ENCODE measurements at places on chromosomes 5 and 9.

- DNase-seq: no peak
Observed at GRCh38 chr9:121509180-121509579, 9.5 kb upstream of the GGTA1 start.

- no peak for DNase-seq
Observed at GRCh38 chr5:17463653-17464052, 34.4 kb upstream of the TAF11L2 start.

DNA sequence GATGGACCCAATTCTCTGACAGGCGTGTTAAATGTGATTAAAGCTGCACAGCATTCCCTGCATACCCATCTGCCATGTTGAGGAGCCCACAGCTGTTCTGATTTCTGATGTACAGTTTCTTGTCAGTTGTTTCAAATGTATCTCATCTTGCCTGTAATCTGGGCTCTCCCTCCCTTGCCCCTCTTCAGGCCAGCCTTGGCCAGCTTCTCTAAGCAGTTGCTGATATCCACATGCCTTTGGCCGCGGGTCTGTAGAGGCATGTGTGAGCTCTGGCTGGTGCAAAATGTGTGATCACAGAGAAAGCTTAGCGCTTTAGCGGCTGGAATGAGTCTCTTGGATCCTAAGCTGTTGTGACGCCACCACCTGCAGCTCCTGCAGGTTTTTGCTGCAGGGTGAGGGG, 332.0 kb downstream of the MLLT3 start:
- DNase-seq: no peak

DNA sequence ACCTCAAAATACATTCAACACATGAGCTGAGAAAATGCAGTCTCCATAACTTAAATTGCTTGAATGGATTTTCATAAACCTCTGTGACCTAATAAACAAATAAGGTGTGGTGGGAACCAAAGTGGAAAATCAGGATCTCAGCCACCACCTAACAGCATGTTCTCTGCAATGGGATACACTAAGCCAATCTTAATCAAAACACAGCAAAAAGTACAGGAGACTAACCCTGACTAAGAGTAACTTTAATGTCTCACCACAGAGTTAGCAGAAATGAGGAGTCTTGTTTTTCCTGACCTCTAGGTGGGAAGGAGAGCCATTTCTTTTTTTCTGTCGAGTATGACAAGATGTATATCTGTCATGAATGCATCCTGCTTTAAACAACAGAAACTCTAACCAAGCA, 48.5 kb downstream of the PLK2 start:
- no peak for DNase-seq

- no peak for DNase-seq
Observed at GRCh38 chr9:15357050-15357653, 50.1 kb upstream of the TTC39B start.

- DNase-seq: no peak
Observed at GRCh38 chr9:29456940-29457339, 1883.7 kb upstream of the C9orf72 start.
